ENCODE measurements at places on chromosomes 3 and 15.

DNA sequence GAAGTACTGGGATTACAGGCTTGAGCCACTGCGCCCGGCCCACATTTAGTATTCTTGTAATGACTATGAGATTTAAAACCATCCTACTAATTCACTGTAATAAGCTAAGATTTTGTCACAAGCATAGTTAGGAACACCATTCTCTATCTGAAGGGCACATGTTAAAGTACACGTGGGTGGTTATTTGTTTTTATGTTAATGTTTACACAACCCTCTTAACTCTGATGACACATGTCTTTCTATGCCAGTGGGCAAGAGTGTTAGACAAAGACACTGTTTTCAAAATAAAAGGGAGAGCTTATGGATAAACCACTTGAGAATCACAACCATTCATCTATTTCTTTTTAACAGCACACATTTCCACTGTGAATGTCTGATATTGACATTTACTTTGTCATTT, 537.6 kb upstream of the IL12A start:
- DNase-seq = no peak

DNA sequence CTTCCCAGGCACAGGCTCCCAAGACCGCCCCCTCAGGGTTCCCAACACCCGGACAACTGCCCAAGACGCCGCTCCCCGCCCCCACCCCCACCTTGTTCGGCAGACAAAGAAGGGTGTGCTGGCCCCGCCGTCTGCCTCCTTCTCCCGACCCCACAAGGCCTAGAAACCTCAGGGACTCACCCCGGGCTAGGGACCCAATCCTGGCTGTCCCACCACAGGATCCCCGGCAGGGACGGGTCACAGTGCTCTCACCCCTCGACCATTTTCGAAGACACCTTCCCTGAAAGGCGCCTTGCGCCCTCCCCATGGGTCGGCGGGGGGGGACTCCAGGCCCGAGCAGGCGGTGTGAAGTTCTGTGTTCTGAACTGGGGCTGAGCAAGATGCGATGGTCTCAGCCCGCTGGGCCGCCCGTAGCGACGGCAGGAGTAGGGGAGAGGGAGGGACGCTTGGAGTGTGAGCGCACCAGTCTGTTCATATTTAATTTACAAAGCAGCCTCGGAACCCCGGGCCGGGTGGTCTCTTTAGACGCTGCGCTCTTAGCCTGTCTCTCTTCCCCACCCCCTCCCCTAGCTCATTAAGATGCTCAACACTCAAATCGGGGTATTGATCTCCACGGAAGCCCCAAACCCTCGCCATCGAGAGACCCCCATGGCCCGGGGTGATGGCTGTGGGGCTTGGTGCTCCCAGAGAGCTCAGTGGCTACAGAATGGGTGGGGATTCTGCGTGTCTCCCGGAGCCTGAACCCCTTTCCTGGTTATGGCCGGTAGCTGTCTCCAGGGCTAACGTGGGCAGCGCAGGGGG, 1.4 kb upstream of the ISLR2 start:
- DNase-seq = no peak

- no peak for DNase-seq
Measured at GRCh38 chr3:33060609-33061337, 36.2 kb downstream of the GLB1 start.

- no peak for DNase-seq
Measured at GRCh38 chr3:52286777-52287110, 884 bp upstream of the GLYCTK start.

DNA sequence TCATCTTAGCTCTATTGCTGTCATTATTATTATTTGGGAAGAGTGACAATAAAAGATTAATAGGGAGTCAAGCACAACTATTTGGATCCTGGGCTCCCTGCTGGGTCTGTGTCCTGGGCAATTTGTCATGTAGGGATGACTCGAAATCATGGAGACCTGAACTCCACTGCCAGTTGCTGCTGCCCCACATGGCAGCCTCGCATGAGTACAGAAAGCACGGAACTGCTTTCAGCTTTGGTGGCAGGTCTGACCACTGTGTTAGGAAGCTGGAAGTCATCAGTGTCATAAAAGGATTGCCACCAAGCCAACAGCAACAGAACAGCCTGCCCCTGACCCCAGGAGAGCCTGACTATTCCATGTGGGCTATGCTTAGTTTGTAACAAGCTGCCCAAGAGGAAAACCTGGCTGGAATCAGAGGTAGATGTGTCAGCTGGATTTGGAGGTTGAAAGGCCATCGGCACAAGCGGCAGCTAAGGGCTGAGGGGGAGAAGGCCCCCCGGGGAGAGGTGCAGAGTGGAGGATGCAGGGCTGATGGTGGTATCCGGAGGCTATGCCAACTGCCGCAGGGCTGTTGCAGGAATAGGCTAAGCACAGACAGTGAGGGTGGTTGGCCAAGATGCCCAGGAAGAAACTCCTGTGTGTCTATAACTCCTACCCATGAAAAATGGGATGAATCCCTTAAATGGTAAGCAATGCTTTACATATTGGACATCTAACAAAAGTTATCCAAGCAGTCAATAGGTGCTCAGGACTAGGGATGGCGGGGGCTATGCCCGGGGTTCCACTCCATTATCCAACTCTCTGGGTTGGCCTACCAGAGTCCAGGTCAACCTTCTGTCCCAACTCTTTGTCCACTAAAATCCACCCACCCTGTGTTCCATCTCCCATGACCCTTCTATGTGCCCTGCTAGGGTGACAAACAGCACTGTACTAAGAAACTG, 291.6 kb downstream of the ADAMTS17 start:
- DNase-seq = no peak
